ENCODE measurements at places on chromosomes 1 and 21.

DNA sequence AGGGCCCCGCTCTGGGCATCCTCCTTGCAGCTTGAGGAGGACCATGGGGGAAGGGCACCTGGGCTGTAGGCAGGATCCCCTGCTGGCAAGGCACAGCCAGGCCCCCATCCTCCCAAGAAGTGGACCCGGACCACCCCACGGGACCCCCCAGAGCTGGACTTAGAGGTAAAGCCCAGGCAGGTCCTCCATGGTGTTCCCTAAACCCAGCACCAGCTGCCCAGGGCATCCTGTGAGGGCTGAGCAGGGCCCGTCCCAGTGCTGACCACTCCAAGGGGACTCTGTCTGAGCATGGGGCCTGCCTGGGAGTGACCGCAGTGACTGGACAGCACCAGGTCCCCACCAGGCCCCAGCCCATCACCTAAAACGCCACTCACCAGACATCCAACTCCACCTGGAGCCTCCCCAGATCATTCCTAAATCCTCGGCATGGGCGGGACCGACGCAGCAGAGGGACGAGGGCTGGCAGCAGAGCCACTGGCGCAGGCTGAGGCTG lies 21.3 kb downstream of the COL6A2 start:
- no peak for DNase-seq
- H3K27ac ChIP-seq: no peak overlapping the region
- no peak overlapping the region for H3K4me3 ChIP-seq
- H3K4me1 ChIP-seq: no peaks in the 10 kb centered on the region

GRCh38 chr1:209250861-209251636 lies 332.5 kb upstream of the CAMK1G start:
- peaks cover 8% of the 10 kb centered on the region for H3K4me1 ChIP-seq
- no peak overlapping the region for H3K4me3 ChIP-seq
- H3K36me3 ChIP-seq: no peaks in the 10 kb centered on the region
- H3K27me3 ChIP-seq: no peaks in the 10 kb centered on the region

DNA sequence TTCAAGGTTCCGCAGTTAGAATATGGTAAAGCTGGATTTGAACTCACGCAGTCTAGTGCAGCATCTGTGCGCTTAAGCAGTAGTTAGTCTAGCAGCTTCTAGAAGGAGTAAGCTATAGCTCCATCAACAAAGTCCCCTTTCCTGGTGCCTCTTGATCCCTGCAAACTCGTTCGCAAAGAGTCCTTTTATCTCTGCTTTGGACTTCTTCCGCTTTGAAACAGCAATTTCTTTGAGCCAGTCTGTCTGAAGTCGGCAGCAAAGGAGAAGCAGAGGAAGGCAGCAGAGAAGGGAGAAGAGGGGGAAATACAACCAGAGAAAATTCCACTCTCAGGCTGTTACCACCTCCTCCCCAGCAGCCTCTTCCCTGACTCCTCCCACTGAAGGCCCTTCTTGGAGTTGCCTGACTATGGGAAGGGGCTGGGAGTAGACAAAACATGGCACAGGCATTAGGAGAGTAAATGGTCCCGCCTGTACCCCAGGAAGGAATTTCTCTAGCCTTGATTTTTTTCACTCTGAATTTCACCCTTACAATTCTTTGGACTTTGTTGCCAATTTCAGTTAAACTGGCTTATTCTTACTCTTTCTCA lies 25.9 kb downstream of the HSD3B2 start:
- no peak overlapping the region for H3K4me3 ChIP-seq
- H3K27me3 ChIP-seq: no peaks in the 10 kb centered on the region
- H3K36me3 ChIP-seq: no peaks in the 10 kb centered on the region
- H3K27ac ChIP-seq: no peak overlapping the region
- no peaks in the 10 kb centered on the region for H3K4me1 ChIP-seq

- no peaks in the 10 kb centered on the region for H3K36me3 ChIP-seq
- H3K27ac ChIP-seq: no peak overlapping the region
- H3K4me1 ChIP-seq: peaks cover 2% of the 10 kb centered on the region
- H3K27me3 ChIP-seq: peaks cover 19% of the 10 kb centered on the region
- H3K4me3 ChIP-seq: peak overlapping the region; percentile 55
These were observed 664 bp downstream of the BACE2 start for GRCh38 chr21:41168391-41169257.

DNA sequence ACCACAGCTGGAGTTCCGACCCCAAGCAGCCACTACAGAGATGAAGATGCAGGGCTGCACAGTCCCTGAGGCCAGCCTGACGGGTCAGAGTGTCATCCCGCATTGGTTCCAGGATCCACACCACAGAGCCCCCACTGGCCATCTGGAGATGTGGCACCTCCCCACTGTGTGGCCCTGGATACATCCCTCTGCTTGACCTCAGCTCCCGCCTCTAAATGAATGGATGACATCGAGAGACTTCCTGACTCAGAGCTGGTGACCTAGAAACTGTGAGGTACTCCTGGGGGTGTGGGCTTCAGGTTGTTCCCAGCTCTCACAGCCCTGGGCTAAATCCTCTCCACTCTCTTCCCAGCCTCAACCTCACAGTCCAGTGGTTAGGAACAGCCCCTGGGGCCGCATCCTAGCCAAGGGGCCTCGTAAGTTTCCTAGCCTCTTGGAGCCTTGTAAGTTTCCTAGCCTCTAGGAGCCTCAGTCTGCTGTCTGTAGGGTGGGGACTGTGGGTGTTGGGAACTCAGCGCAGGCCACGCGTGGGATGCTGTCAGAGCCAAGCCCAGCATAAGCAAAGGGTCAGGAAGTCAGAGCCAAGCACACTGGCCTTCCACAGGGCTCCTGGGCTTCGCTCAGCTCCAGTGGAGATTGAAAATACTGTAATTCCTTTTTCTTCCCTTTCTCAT lies 87.5 kb upstream of the RUNX3 start:
- H3K4me3 ChIP-seq: no peak overlapping the region
- peaks cover 6% of the 10 kb centered on the region for H3K36me3 ChIP-seq
- H3K4me1 ChIP-seq: no peaks in the 10 kb centered on the region

DNA sequence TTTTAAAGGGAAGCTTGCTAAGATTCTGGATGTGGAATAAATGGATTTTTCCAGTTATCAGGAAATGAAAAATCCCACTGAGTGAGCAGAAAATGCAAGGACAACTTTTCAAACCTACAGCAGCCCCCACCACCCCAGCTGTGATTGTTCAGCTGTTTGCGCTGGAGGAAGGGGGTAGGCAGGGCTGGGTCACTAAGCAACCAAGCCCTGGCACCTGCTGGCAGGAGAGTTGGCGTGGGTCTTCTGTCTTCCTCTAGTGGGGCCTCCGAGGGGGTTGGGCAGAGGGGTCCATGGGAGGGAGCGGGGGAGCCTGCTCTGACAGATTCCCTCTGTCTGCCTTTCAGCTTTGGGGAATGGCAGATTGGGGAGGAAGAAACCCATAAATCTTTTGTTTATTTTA lies 45.3 kb downstream of the EIF2D start:
- H3K4me3 ChIP-seq: no peak overlapping the region
- DNase-seq: no peak
- peaks cover 6% of the 10 kb centered on the region for H3K4me1 ChIP-seq
- H3K36me3 ChIP-seq: no peaks in the 10 kb centered on the region
- H3K27ac ChIP-seq: no peak overlapping the region

- peaks cover 19% of the 10 kb centered on the region for H3K4me1 ChIP-seq
- no peak for DNase-seq
- H3K27me3 ChIP-seq: peaks cover 3% of the 10 kb centered on the region
- H3K27ac ChIP-seq: no peak overlapping the region
- no peak overlapping the region for H3K4me3 ChIP-seq
These were observed 65.6 kb downstream of the MDM4 start for GRCh38 chr1:204581759-204582158.

DNA sequence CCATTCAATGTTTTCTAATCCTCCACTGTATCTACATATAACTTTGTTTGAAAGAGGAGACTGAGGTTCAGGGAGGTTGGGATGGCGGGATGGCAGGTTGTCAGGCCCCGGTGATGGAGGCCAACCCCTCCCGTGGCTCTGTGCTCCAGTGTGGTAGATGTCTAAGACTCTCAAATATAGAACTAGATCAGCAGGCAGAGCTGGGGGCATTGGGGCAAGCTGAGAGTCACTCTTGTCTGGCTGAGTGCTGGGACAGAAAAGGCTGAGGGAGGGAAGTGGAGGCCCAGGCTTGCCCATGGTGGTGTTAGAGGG lies 1.7 kb downstream of the IL6R start:
- no peaks in the 10 kb centered on the region for H3K4me1 ChIP-seq
- DNase-seq: no peak
- peaks cover 10% of the 10 kb centered on the region for H3K27me3 ChIP-seq
- no peak overlapping the region for H3K4me3 ChIP-seq

DNA sequence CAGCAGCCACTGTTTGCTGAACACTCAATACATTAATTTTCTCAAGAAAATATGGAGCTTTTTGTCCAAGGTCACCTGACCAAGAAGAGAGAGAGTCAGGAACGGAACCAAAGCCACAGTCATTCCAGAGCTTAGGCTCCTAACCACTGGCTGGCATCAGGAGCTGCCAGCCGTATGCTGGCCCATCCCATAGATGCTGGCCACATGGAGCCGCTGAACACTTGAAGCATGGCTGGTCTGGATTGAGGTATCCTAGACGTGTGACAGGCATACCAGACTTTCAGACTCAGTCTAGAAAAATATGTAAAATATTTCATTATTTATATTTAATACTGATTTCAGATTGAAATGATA lies 458.7 kb downstream of the MATN1 start:
- no peak overlapping the region for H3K4me3 ChIP-seq
- no peaks in the 10 kb centered on the region for H3K4me1 ChIP-seq
- H3K36me3 ChIP-seq: peaks cover 6% of the 10 kb centered on the region
- no peak overlapping the region for H3K27ac ChIP-seq
- H3K27me3 ChIP-seq: peaks cover 7% of the 10 kb centered on the region

DNA sequence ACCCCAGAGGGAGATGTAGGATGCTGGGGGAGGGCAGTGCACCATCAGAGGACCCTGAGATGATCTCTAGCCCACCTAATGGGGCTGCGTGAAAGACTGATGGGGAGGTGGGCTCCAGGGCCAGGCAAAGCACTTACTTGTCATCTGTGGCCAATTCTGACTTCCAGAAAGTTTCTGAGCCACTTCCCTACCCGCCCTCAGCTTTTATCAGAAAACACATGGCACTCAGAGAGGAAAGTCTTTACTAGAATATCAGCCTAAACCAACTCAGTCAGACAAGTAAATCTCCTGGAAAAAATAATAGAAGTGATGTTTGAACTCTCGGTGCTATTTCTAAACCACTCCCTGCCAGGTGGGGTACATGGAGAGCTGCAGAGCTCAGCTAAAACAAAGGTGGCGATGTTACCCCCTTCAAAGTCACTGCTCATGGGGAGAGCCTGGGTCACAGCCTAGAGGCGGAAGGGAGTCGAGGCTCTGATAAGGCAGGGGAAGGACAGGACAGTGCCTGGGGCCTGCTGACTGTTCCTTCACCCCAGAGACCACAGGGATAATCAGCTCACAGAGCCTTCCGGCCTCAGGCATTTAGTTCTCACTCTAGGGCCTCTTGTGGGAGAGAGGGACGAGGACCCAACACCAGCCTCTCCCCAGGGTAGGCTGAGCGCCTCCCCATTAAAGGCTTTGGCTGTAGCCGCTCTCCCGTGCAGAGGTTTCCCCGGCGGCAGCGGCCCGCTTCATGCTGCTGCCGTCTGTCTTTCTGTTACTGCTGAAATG lies 14.2 kb downstream of the SMIM12 start:
- H3K4me3 ChIP-seq: no peak overlapping the region
- peaks cover 13% of the 10 kb centered on the region for H3K36me3 ChIP-seq
- peaks cover 15% of the 10 kb centered on the region for H3K4me1 ChIP-seq
- peaks cover 2% of the 10 kb centered on the region for H3K27me3 ChIP-seq

- H3K36me3 ChIP-seq: no peaks in the 10 kb centered on the region
- DNase-seq: no peak
- H3K27me3 ChIP-seq: no peaks in the 10 kb centered on the region
- H3K4me1 ChIP-seq: peaks cover 11% of the 10 kb centered on the region
- peak overlapping the region; percentile 33 for H3K27ac ChIP-seq
These were observed 92.5 kb downstream of the TTC3 start for GRCh38 chr21:37165586-37165985.

DNA sequence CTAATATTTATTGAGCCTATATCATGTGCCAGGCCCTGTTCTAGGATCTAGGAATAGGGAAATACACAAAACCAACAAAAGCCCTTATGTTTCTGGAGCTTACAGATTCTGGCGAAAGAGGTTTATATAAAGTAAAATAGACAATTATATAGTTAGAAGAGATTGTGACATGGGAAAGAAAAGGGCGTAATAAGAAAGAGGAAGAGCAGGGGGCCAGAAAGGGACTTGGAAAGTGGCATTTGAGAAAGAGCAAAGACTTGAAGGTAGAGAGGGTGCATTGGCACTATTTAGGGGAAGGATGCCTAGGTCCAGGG lies 322.5 kb upstream of the FAM78B start:
- no peaks in the 10 kb centered on the region for H3K4me1 ChIP-seq
- no peak overlapping the region for H3K4me3 ChIP-seq
- DNase-seq: no peak

GRCh38 chr1:21604208-21604957 lies 64.8 kb downstream of the RAP1GAP start:
- no peak overlapping the region for H3K27ac ChIP-seq
- H3K4me3 ChIP-seq: no peak overlapping the region
- peaks cover 7% of the 10 kb centered on the region for H3K4me1 ChIP-seq
- no peaks in the 10 kb centered on the region for H3K36me3 ChIP-seq
- DNase-seq: no peak
- peaks cover 16% of the 10 kb centered on the region for H3K27me3 ChIP-seq

GRCh38 chr1:40758578-40759343 lies 24.8 kb upstream of the KCNQ4 start:
- no peaks in the 10 kb centered on the region for H3K36me3 ChIP-seq
- H3K27me3 ChIP-seq: no peaks in the 10 kb centered on the region
- peak overlapping the region; percentile 40 for H3K27ac ChIP-seq
- no peak for DNase-seq
- H3K4me1 ChIP-seq: no peaks in the 10 kb centered on the region

DNA sequence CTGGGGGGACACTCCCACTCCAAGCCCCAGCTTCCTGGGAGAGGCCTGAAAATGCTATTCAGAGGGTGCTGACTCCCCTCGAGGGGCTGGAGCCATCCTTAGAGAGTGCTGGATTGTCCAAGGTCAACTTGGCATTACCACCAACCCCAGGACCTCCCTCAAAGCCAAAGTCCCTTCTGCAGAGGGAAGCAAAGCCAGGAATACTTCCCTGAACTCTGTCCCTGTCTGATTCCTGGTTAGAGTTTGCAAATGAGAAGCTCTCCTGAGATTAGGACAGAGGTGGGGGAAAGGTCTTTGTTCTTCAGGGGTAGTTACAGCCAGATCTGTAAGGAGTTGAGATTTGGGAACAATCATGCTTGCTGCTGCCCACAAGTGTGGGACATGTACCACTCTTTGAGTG lies 45.3 kb downstream of the TLR5 start:
- no peak overlapping the region for H3K4me3 ChIP-seq
- no peak overlapping the region for H3K27ac ChIP-seq
- peaks cover 24% of the 10 kb centered on the region for H3K36me3 ChIP-seq
- H3K4me1 ChIP-seq: no peaks in the 10 kb centered on the region
- no peak for DNase-seq

DNA sequence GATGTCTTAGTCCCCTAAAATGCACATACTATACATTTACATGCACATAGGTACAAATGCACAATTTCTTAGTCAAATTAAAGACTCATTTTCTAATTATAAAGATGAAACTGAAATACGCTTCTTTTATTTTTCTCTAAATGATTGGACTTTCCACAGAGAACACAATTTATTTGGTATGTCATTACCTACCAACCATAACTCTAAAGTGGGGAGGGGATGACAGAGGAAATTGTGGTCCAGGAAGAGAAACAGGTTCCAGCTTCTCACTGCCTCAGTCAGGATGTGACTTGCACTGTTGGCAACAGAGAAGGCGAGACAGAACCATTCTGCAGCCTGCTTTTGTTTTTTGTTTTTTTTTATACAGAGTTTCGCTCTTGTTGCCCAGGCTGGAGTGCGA lies 1189.2 kb downstream of the PLA2G4A start:
- H3K27me3 ChIP-seq: peaks cover 3% of the 10 kb centered on the region
- H3K36me3 ChIP-seq: no peaks in the 10 kb centered on the region
- H3K4me3 ChIP-seq: no peak overlapping the region
- DNase-seq: no peak
- no peak overlapping the region for H3K27ac ChIP-seq
